ENCODE measurements at places on chromosomes 3 and 15.
A peak's percentile ranks its signal among the peaks of the same experiment; 100 is the strongest.

DNA sequence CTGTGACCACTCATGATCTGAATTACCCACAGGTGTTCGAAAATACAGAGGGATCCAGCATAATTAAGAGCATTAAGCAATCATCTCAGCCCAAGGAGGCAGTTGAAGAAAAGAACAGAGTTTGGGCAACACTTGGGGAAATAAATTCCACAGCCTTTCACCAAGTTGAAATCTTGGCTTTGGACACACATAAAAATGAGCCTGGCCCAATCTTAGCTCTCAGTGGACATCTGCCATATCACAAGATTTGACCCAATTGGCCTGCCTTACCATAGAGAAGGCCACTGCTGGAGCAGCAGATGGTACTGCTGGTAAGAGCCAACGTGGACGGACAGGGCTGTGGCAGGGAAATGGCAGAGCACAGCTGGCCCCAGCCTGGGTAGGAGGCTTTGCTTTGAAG lies 13.0 kb downstream of the FOXP1 start:
- DNase-seq: no peak

- DNase-seq: no peak
Measured at GRCh38 chr15:43218908-43219706, 1.7 kb downstream of the EPB42 start.

DNA sequence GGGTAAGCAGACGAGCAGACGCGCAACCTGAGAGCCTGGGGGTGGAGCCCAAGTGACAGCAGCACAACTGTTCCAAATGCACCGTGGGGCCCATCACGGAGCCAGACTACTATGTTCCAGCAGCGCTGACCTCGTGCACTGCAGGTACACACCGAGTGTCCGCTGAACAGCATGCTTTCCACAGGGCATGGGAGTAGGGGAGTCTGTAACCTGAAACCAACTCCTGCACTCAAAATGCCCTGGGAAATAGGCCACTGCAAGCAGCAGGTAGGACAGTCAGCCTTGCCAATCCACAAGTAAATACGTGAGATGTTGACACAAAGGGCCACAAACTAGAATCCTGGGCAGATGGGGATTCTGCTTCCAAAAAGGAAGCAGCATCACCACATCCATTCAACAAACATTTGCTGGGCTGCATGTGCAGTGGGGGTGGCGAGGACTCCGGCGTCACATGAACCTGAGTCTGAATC lies 73.9 kb downstream of the TBC1D2B start:
- no peak for DNase-seq

DNA sequence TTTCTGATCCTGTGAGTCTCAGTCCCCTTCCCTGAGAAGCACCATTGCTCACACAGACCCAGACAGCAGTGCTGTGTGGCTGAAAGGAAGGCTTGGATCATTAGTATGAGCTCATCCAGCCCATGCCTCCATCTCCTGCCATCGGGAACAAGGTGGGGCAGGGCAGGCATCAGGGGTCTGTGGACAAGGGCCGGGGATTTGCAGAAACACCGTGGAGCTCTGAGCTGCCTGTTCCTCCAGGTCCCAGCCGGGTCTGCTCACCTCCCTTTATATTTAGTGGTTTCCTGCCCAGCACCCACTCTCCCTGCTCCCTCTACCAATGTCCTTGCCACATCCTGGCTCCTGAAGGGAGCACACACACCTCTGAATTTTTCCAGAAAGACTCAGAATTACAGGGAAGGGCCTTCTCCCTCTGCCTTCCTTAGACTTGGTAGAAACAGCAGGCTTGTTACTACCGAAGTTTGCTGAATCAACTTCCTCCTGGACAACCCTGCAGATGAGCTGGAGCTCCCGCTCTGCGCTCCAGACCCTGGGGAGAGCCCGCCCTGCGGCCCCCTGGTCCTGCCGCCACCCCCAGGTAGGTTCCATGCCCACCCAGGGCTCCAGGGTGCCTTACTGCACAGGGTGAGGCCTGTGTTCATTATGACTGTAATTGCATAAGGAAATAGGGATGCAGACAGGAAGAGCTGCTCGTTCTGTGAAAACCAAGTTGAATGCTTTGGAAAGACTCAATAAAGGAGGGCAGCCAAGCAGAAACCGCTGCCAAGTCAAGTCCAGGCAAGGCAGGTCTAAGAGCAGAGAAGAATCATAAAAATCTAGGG lies 128.1 kb downstream of the NSMCE3 start:
- no peak for DNase-seq

GRCh38 chr15:72197041-72197459 lies 537 bp downstream of the GRAMD2A start:
- DNase-seq: no peak

- peak; percentile 64 for DNase-seq
Measured at GRCh38 chr3:197456261-197457091, 99.3 kb downstream of the BDH1 start.

- no peak for DNase-seq
Measured at GRCh38 chr15:81311752-81312464, 12.0 kb downstream of the STARD5 start.

- no peak for DNase-seq
Measured at GRCh38 chr3:98440283-98440682, 22.7 kb upstream of the OR5K1 start.

DNA sequence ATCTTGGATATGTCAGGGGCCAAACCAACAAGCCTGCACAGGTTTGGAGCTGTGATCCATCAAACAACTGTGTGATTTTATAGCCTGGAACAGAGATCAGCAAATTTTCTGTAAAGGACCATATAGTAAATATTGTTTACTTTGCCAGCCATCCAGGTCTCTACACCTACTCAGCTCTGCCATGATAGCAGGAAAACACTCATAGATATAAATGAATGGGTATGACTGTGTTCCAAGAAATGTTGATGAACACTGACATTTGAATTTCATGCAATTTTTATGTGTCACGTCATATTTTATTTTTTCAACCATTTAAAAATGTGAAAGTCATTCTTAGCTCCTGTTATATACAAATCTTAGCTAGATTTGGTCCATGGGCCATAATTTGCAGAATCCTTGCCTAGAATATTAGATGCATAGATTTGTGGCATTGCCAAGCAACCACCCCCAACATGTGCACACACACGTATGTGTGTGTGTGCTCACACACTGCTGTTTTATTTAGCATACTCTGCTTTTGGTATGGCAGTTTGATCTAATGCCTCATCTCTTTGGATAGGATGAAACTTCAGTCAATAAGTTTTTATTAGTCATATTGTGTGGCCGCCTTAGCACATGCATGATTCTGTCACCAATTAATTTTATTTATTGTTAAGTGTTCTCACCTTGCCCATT lies 6.4 kb downstream of the ATXN7 start:
- DNase-seq: no peak

GRCh38 chr15:101162701-101163483 lies 89.0 kb downstream of the CHSY1 start:
- DNase-seq: no peak

DNA sequence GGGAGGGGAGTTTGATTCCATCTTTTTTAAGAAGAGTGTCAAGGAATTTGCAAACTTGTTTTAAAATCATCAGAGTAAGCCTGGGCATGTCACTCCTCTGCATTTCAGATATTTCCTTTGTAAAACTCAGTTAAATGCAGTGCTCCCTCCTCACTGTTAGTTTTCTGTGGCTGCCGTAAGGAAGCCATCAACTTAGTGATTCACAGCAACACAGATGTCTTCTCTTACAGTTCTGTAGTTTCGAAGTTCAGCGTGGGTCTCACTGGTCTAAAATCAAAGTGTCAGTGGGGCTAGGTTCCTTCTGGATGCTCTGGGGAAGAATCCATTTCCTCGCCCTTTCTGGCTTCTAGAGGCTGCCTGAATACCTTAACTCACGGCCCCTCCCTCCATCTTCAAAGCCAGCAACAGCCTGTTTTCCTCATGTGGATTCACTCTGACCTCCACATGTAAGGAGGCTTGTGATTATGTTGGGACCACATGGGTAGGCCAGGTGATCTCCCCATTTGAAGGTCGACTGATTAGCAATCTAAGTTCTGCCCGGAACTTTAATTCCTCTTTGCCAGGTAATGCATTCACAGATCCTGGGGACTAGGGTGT lies 12.4 kb downstream of the ISG20 start:
- no peak for DNase-seq

DNA sequence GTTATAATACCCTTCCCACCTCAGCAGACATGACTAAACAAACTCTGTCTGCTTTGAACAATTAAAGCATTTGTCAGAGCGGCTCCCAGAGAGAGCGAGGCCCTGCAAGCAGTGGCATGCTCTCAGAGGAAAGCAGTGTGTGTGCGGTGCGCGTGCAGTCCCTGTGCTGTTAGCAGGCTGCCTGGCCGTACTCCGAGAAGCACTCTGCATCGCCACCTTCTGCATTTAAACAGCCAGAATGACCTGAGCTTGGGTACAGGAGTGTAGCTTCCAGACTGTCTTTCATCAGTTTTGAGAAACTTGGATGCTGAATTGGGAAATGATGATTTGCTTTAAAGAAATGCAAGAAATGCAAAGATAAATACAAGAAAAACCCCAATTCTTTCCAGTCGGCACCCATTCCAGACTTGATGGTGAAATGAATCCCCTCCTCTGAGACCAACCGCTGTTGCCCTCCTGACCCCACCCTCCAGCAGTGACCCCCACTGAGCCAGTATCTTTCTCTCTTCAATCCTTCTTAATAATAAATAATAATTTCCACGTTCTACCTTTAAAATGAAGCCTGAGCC lies 113.5 kb downstream of the VGLL4 start:
- DNase-seq: no peak

DNA sequence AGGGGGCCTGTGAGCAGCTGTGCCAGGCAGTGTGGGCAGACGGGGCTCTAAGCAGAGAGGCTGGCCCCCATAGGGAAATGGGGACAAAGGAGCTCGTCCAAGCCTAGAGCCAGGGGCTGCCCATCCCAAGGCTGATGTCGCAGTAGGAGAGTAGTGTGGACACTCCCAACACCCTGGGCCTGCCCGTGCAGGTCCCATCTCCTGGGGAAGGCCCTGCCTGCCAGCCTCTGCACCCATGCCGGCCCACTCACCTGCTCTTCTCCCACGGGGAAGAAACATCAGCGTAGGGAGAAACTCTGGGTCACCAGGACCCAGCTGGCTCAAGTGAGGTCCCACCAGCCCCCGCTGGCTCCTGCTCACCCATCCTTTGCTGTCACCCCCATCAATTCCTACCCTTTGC lies 10.7 kb upstream of the DUSP7 start:
- DNase-seq: no peak

- no peak for DNase-seq
Measured at GRCh38 chr3:56930706-56931105, 129.0 kb upstream of the ARHGEF3 start.

DNA sequence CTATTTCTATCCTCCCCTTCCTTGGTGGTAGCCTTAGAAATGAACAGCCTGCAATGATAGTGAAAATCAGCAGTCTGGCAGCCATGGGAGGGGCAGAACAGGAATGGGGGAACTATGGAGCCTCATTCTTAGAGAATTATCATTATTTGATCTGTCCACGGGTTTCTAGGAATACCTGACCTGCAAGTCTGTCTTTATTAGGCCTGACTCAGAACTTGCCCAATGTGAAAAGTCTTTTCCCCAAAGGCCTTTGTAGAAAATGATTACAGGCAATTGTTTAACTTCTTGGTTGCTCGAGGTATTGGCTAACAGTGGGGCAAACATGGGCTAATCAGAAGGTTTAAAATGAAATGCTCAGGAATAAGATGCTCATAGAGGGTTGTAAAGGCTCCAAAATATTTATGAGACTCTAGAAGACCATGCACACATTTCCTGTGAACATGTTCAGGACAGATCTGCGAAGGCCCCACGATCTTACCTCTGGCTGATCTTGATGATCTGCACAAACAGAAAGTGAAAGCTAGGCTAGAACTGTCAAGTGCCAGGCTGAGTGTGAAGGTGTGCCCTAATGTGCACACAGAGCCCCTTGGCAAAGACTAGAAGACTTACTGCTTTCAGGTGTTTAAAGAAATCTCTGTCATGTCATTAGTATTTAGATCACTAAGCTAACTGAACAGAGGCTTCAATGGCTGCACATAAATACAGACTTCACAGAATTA lies 39.6 kb upstream of the LAMP3 start:
- no peak for DNase-seq

GRCh38 chr15:50830477-50831354 lies 65.2 kb upstream of the SPPL2A start:
- DNase-seq: no peak

DNA sequence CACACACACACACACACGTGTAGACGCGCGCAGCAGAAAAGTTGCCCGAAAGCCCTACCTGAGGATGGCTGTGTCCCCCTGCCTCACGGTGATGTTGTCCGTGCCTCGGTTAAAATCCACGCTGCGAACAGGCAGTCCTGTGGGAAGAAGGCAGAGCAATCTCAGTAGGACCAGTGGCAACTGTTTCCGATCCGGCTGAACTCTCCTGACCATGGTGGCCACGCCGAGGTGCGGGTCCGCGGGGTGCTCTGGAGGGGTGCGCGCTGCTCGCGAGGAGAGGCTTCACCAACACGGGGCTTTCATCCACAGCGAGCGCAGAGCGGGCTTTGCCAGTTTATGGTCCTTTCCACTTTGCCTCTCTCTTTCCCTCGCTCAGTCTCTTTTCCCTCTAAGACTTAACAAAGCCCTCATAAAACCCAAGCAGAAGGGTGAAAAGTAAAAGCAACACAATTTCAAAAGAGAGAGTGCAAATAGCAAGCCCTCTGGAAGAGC lies 422 bp downstream of the LSAMP start:
- no peak for DNase-seq

DNA sequence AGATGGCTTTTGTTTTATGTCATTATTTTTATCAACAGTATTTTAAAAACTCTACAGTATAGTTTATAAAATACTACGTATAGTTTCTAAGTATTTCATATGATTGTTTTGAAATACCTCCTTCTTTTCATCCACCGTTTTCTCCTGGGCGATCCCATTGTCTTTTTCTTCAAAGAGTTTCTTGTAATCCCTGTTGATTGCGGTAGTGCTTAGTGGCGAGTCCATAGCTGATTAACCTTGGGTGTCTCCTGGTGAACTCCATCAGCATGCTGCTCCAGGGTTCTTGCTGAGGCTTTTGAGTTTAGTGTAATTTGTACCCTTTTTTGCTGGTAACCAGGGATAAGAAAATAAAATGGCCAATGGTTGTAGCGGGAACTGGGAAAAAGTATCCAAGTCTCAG lies 3.6 kb downstream of the PIAS1 start:
- no peak for DNase-seq

DNA sequence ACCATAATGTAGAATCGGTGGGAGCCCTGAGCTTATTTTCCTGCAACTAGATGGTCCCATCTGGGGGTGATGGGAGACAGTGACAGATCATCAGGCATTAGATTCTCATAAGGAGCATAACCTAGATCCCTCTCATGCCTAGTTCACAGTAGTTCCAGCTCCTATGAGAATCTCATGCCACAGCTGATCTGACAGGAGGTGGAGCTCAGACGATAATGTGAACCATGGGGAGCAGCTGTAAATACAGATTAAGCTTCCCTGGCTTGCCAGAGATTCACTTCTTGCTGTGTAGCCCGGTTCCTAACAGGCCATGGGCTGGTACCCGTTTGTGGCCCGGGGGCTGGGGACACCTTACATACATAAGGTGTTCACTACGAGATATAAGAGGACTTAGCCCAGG lies 67.5 kb upstream of the LRRFIP2 start:
- no peak for DNase-seq

GRCh38 chr3:136885357-136886213 lies 23.6 kb downstream of the NCK1 start:
- DNase-seq: no peak

All from stimulated activated CD4-positive, alpha-beta T cell treated with anti-CD3 and anti-CD28 coated beads, Interleukin-12 subunit alpha, Interleukin-12 subunit beta, amount 100 ng/mL, for 48 hours (primary cell).